Right kidney (tissue), 9 donors: ENCODE measurements at places on chromosomes 6 and 20.

- DNase-seq, result no peak
These were observed 42.7 kb downstream of the ANKRD6 start for GRCh38 chr6:89475634-89476033.

DNA sequence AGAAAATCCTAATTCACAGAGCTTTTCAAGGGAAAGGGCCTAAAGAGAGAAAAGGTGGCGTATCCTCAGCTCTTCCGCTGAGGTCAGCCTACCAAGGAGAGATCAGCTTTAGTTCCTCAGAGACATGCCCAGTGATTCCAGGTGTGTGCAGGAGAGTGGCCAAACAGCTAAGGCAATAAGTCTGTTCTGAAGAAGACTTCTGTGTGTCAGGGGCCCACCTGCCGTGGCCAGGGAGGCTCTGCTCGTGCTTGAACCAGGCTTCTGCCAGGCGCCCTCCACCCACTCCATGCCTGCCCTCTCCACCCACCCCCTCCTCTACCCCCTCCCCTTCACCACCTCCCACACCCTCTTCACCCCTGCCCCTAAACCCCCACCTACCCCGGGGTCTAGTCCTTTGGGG is 67.4 kb upstream of the ARMC2 start:
- no peak for DNase-seq

DNA sequence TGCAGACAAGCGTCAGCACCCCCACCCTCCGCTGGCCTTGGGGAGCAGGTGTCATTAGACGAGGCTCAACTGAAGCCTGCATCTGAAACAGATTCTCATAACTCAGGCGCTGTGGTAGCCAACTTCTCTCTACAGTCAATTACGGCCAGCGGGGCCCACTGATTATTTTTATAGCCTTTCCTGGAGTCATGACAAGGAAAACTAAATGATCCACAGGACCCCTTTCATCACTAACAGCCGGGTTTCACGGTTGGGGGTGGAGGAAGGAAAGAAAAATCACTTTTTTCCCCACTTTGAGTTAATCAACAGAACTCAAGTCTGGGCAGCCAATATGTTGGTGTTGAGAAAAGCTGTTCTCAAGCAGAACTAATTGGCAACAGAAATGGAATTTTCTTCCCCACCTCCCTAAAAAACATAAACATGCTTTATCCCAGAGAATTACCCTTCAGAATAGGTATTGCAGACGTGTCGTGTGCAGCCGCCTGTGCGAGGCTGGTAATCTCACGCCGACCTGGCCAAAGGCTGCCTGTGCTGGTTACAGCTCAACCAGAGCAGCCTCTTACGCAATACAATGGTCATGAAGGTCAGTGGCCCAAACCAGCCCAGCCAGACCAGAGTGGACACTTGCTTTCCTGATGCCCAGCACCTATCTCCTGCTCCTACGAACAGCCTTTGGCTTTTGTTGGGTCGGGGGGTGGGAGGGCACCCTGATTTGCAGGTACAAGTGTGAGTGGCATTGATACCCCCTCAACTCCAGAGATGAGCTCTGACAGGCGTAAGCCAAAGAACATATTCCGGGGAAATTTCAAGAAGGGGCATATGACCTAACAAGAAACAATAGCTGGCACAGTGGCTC is 11.0 kb downstream of the RIPOR3 start:
- DNase-seq, result no peak

- DNase-seq, result no peak
These were observed 7.4 kb downstream of the EEF1A1 start for GRCh38 chr6:73513496-73513854.

GRCh38 chr20:34069341-34070078 is 42.5 kb downstream of the EIF2S2 start:
- DNase-seq, result peak; percentile 63

DNA sequence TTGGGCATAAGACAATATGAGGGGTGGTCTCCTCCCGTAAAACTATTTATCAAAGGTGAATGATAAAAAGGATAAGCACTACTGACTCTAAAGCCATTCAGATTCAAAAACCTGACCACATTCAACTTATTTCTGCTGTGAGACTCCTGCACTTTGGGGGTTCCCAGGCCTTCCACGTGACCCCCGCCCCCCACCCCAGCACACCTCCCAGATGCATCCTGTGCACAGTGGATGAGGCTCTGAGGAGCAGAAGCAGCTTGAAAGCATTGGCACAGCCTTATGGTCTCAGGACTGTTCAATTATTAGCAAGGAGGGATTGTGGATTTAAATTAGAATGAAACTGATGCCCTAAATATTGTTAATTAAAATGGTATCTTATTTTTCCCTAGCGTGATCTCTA is 55.1 kb upstream of the SAMD5 start:
- DNase-seq, result no peak

- no peak for DNase-seq
These were observed 215.6 kb downstream of the FOXC1 start for GRCh38 chr6:1825277-1825676.

GRCh38 chr6:153959276-153959675 is 79.8 kb upstream of the OPRM1 start:
- no peak for DNase-seq

DNA sequence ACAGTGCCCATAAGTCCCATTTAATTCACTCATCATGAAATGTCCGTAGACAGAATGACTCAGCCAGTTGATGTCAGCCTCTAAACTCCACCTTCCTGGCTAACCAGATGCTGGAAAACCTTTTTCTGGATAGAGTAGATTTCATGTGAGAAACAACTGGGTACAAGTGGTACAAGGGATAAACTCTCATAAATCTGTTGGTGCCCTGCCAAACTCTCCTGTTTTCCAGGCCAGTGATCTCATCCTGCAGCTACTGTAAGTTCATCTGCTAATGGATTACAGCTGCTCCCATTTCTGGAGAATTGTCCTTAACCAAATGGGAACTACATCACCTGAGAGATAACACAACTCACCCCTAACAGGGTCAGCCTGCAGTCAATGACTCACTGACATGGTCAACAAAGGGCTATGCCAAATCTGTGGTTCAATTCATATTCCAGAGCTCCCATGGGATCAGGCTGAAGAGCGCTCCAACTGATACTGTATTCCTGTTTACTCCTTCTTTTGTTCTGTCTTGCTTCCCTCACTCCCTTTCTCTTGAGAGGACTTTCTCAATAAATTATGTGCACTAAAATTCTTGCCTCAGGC is 210.1 kb upstream of the HDDC2 start:
- no peak for DNase-seq

DNA sequence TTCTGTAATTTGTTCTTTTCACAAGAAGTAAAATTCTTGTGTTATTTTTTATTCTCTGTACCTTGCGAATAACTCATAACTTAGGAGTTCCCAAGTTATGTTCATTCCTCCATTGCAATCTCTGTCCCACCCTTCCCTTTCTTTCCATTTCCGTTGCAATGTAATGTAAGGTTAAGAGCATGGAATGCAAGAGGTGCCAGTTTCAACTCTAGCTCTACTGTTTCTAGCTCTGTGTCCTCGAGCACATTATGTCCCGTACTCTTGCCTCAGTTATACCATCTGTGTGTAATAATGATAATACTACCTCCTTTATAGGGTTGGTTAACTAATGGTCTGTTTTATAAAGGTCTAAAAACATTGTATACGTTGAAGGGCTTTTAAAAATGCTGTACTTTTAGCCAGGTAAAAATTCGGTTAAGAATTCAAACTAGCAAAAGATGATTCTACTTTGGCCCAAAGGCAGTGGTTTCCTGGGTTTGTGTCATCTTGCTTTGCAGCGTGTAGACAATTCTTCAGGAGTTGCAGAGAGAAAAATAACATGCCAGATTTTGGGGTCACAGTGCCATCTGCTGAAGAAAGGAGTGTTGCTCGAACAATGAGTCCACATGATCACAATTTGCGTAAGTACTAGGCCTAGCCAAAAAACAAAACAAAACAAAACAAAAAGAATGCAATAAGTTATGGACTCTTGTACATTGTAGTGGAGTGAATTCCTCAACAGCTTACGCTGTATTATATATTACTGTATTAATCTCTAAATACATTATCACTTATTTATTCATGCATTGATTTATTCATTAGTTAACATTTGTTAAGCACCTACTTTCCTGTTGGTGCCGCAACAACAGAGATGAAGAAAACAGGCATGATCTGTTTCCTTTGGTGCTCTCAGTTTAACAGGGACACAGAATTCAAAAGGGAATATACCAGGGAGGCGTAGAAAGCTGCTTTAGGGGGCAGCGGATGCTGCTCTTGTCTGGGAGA is 10.0 kb upstream of the PFDN4 start:
- no peak for DNase-seq

- no peak for DNase-seq
These were observed 293.8 kb downstream of the FRK start for GRCh38 chr6:115766745-115767462.

DNA sequence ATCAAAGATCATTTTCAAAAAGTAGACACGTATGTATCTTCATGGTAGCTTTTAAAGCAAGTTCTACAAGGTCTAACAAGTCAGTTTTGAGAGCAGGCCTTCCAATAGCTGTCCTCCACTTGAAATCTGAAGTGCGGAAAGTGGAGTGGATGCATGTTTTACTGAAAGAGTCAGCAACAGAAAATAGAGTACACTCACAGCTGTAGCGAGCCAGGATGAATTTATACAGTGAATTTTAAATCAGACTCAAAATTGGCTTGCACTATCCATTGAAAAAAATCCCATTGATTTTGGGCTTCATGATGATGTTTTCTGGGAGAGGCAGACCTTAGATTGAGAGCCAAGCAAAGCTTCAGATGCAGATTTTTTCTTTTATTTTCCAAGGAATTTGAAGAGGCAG is 80.6 kb downstream of the GJA10 start:
- no peak for DNase-seq
